ENCODE measurements at places on chromosomes 12 and 14.

DNA sequence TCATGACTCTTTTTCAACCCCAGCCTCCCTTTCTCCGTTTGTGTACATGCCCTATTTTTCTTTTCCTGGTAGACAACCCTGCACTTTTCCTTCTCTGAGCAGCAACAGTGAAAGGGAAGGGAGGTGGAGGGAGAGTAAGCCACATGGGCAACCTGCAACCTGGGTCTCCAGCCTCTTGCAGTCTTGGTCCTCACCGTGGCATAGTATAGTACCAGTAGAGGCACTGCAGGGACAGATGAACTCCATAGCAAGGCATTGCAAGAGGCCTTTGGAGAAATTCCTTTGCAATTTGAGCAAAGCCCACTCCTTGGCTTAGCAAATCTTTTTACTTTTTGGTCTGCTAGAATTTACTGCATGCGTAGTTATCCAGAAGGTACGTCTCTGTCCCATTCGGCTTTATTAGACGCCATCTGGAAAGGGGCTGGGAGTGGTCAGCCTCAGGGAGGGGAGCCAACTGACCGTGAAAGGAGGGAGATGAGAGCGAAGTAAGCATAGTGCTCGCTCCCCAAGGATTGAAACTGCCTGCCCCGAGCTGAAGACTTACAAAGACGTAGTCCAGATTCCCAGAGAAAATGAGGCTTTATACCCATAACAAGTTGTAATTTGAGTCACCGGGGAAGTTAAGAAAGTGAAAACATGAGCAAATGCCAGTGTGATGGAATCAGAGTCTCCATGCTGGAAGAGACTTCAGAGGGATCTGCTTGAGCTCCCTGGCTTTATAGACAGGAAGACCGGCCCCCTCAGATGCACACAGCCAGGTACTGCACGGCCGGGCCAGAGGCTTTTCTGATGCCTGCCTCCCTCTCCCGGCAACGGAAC, 332.0 kb downstream of the CACNA1C start:
- no peak for DNase-seq

DNA sequence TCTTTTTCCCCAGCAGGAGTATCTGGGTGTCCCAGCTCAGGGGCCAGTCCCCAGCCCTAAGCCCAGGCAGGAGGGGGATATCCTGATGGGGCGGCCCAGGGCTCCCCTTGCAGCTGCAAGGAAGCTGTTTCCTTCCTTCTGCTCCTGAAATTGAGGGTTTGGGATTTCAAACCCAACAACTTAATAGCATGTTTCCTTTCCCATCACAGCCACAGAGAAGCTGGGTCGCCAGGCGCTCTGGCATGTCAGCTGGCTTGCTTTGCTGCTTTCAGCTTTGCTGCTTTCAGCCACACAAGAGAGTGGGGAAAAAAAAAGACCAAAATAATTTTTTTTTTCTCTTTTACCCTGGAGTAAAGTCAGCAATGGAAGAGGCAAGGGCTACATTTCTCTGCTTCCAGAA, 30.0 kb downstream of the HVCN1 start:
- no peak for DNase-seq

DNA sequence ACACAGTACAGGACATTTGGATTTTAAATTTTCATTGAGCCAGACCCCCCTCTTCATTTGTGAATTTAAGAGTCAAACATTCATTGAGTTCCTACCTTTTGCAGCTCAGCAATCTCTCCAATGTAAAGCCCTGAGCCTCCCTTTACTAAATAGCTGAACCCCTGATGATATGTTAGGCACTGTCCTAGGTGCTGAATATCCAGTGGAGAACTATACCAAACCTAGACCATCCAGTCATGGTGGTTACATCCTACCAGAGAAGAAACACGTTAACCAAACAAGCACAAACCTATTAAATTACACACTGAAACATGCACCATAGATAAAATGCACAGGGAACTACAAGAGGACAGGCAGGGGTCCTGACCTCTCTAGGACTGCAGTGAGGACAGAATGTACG, 1585.3 kb upstream of the TMEM132C start:
- DNase-seq: no peak

- DNase-seq: peak; percentile 55
These were observed 35.7 kb upstream of the TMEM263 start for GRCh38 chr12:106919910-106920544.

- DNase-seq: no peak
These were observed 5.0 kb upstream of the OR10P1 start for GRCh38 chr12:55631733-55632132.

GRCh38 chr14:101538878-101539277, 22.4 kb upstream of the DIO3 start:
- DNase-seq: no peak

- DNase-seq: no peak
These were observed 174.5 kb downstream of the TTC7B start for GRCh38 chr14:90641615-90642243.

- DNase-seq: no peak
These were observed 171.5 kb upstream of the PRICKLE1 start for GRCh38 chr12:42761086-42761485.

DNA sequence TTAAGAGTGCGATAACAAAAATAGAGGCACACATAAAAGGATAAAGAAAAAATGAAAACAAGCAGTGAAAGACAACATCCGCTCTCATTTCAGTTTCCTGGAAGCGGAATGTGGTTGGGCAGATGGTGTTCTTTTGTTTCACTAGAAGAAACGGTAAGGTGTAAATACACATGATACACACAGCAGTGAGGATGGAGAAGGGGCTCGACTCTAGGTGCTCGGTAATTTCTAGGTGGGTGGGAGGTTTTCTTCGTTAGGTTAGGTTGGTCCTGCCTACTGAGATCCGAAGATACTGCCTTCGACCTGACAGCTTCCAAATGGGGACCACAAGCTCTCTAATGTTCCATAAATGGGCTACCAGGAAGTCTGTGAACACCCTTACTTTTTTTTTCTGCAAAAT, 1082.5 kb downstream of the BCL11B start:
- no peak for DNase-seq

DNA sequence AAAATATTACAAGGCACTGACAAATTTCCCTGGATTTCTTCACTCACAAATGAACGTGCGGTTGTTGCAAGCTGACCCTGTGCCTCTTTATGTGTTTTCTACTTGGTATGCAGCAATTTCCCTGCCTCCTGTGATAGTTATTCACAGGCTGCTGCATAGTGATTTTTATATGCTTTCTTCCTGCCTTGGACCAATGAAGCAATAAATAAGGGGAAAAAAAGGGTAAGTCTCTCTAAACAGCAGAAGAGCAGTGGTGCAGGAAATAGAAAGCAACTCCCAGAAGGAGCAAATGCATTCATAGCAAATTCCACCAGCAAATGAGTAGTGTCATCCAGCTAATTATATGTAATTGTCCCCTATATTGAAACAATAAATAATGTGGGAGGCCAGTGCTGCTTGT, 737.9 kb downstream of the GALC start:
- no peak for DNase-seq

- peak; percentile 88 for DNase-seq
These were observed 81.6 kb downstream of the LLPH start for GRCh38 chr12:66048835-66049537.

- no peak for DNase-seq
These were observed 211.2 kb upstream of the AVPR1A start for GRCh38 chr12:63362166-63362565.

- DNase-seq: no peak
These were observed 254.3 kb downstream of the RGS6 start for GRCh38 chr14:72186523-72186922.

DNA sequence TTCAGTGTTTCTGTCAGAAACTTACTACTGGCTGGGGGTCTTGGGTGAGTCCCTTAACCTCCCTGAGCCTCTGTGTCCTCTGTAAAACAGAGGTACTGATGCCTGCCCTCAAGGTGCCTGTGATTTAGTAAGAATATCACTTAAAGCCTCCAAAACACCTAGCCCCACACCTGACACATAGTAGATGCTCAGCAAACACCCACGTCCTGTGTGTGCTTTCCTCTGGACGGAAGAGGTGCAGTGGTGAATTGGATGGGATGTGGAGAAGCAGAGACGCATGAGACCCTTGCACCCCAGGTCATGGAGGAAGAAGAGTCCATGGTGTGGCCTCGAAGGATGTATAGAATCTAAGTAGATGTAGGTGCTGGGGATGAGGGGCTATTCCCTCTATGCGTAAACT, 110.6 kb downstream of the LGMN start:
- DNase-seq: no peak

- DNase-seq: no peak
These were observed 5.9 kb downstream of the RNASE8 start for GRCh38 chr14:21063479-21063878.

DNA sequence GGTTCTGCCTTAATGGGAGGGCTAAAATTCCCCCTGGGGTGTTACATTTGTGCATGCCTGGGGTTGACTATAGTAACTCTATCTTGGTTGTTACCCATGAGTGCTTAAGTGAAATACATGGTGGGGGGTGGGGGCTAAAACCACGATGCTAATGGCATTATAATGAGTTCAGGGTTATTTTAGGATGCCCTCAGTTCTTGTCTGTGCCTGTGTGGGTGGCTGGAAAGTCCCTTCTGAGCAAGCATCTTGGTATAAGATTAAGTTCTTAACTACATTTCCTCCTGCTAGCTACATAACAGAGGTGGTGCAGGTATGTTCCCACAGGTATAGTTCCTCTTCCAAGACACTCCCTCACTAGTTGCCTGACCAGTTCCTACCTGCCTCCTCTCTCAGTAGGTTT, 822.3 kb downstream of the LRFN5 start:
- DNase-seq: peak; percentile 35

GRCh38 chr12:110906985-110907384, 13.4 kb downstream of the MYL2 start:
- peak; percentile 15 for DNase-seq
